ENCODE measurements at places on chromosomes 7 and 10.
A peak's percentile ranks its signal among the peaks of the same experiment; 100 is the strongest.

GRCh38 chr7:50092579-50093491 lies at the start of gene ZPBP:
ZPBP (minus strand) TSS chr7:50093246; CDS start chr7:50093194, 52 bp downstream.
- no peak for DNase-seq

- no peak for DNase-seq
Measured at GRCh38 chr10:81570878-81571794, 303.9 kb upstream of the NRG3 start.

DNA sequence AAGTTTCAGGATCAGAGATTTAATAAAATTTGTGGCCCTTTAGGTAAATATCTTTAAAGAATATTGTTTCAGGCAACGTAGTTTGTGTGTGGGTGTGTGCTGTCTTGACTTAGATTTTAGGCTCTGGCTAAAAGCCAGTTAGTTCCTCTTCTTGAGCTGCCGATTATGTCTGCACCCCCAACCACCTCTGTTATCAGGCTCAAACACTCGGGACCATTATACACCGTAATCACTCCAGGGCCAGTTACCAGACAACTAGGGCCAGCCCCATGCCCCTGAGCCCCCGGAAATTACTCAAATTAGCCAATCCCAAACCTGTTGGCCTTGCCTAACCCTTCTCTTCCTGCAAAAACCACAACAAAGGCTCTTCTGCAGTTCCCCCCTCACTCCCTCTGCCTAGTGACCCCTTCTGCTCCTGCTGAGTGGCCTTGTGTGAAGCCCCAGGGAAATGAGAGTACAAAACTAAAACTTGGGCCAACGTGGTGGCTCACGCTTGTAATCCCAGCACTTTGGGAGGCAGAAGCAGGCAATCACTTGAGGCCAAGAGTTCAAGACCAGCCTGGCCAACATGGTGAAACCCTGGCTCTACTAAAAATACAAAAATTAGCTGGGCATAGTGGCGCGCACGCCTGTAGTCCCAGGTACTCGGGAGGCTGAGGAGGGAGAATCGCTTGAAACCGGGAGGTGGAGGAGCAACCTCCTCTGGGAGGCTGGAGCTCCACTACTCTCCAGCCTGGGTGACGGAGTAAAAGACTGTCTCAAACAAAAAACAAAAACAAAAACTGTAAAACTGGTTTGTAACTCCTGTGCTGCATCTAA lies 9.2 kb upstream of the HNRNPF start:
- peak; percentile 29 for DNase-seq

GRCh38 chr7:140655511-140656408 lies 15.1 kb upstream of the DENND2A start:
- DNase-seq: no peak

- DNase-seq: no peak
Measured at GRCh38 chr7:91465595-91466061, 201.4 kb downstream of the FZD1 start.

GRCh38 chr7:151867912-151868311 lies 9.0 kb downstream of the PRKAG2 start:
- DNase-seq: no peak

DNA sequence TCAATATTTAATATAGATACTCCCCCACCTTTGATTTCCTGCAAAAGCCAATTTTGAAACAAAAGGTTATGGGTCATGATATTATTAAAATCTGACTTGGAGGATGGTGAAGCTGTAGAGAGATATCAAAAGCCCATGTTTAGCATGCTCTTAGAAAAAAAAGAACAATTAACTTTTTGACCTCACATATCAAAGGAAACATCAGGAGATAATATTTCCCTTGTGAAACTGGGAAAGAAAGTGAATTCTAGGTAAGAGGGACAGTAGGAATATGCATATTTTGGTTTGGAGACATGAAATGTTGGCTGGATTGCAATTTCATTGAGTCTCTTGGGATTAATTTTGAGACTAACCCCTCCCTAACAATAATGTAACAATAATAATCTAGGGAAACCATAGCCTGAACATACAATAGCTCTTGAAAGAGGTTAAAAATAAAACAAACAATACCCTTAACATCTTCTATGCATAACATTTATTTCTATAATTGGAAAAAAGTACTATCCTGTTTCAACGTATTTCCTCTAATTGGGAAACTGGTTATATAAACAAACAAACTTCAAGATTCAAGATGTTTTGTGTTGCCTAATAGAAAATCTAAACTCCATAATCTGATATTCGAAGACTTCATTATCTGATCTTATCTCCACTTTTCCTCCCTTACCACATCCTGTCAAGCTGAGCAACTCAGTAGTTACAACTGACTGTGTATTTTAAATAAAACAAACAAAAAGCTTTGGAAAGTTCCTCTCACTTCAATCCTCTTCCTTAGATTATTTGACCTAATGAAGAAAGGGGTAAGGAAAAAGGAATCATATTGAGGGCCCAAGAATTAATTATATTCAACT lies 14.8 kb downstream of the TMEM26 start:
- DNase-seq: no peak

DNA sequence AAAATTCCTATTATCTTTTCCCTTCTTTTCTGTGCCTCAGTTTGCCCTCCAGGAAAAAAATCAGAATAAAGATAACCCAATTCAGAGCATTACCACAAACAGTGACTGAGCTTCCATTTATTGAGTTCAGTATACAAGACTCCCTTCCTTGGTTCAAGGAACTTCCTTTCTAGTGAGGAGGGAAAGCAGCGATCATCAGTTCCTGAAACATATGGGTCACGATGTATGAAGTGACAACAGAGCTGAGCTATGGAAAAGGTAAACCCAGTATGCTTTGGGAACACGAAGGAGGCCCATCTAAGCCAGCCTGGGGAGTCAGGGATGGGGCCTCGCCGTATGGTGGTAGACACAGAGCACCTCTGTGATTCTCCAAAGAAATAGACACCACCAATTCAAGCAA lies 15.8 kb downstream of the C10orf71 start:
- DNase-seq: no peak

- DNase-seq: no peak
Measured at GRCh38 chr10:108439397-108439796, 1274.9 kb upstream of the SORCS1 start.

GRCh38 chr10:112966194-112966855 lies 16.3 kb downstream of the TCF7L2 start:
- DNase-seq: no peak

DNA sequence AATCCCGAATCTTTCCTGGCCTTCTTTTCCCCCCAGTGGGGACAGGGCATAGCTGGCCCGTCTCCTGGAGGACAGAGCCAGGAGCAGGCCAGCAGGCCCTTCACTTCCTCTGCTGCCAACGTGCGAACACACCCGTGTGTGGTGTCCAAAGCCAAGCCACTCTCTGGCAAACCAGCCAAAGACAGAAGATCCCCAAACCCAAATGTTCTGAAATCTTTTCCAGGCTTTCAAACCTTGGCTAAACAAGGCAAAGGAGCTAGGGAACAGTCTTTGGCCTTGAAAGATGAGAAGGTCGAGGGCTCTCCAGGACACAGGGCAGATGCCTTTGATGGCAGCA lies 63.0 kb downstream of the PROSER2 start:
- no peak for DNase-seq

GRCh38 chr10:79260811-79261740 lies 86.2 kb upstream of the PPIF start:
- DNase-seq: no peak

GRCh38 chr7:159318682-159319351 lies 174.2 kb upstream of the VIPR2 start:
- no peak for DNase-seq

GRCh38 chr10:89707372-89707771 lies 6.0 kb downstream of the KIF20B start:
- no peak for DNase-seq

GRCh38 chr7:134788191-134788590 lies 8.8 kb downstream of the CALD1 start:
- DNase-seq: no peak

DNA sequence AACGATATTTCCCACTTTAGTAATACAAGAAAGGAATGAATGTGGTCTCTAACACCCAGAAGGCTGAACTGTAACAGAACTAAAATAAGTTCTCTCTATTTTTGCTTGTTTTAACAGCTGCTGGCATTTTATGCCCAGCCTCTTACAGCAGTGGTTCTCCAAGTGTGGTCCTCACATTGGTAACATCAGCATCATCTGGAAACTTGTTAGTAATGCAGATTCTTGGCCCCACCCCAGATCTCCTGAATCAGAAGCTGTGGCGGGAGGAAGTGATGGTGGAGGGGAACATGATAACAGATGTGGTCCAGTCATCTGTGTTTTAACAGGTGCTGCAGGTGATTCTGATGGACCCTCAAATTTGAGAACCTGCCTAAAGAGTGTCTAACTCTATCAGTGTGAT lies 170.1 kb downstream of the TMEM26 start:
- DNase-seq: no peak

DNA sequence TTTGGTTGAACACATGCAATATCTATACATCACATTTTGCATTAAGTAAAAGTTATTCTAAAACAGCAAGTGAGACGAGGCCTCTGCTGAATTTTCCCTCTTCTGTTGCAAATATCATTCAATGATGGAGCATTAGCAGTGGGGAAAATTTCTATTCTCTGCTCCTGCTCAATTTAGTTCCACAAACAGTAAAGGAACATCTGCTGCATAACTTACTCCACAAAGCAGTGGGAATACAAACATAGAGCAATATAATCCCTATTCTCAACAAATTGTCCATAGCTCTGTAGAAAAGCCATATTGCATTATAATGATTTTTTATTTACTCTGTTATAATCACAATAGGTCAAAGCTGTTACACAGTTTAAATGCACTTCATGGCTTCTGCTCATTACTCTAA lies 5.9 kb downstream of the AGR3 start:
- DNase-seq: no peak

DNA sequence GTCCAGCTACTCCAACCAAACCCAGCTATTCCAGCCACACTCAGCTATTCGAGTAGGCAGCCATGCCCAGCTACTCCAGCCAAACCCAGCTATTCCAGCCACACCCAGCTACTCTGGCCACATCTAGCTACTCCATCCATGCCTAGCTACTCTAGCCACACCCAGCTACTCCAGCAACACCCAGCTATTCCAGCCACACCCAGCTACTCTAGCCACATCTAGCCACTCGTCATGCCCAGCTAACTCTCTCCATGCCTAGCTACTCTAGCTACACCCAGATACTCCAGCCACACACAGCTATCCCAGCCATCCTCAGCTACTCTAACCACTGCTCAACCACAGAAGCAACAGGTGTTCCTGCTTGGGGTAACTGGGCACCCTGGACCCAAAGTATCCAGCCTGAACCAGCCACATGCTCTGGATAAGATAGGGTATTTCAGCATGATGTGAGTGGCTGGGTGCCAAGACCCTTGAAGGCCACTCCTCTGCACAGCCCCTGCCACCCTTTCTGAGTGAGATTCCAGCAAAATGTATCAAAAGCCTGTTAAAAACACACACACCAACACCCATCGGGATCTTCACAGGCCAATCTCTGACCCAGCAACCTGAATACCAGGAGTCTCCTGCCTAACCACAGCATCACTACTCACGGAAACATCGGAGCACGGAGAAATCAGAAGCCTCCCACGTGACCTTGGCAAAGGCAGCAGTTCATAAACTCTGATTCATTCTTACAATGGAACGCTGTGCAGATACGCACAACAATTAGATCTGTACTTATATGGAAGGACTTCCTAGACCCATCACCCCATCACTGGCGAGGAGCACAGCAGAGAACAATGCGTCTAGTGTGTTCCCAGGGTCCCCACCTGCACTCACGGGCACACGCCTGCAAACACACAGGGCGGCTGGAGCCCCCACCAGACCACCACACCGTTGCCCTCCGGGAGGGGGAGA lies 51.8 kb upstream of the DNAAF5 start:
- DNase-seq: no peak

GRCh38 chr7:14073543-14073942 lies 84.1 kb upstream of the ETV1 start:
- DNase-seq: no peak

GRCh38 chr7:38863601-38864291 lies 45.2 kb downstream of the VPS41 start:
- no peak for DNase-seq

DNA sequence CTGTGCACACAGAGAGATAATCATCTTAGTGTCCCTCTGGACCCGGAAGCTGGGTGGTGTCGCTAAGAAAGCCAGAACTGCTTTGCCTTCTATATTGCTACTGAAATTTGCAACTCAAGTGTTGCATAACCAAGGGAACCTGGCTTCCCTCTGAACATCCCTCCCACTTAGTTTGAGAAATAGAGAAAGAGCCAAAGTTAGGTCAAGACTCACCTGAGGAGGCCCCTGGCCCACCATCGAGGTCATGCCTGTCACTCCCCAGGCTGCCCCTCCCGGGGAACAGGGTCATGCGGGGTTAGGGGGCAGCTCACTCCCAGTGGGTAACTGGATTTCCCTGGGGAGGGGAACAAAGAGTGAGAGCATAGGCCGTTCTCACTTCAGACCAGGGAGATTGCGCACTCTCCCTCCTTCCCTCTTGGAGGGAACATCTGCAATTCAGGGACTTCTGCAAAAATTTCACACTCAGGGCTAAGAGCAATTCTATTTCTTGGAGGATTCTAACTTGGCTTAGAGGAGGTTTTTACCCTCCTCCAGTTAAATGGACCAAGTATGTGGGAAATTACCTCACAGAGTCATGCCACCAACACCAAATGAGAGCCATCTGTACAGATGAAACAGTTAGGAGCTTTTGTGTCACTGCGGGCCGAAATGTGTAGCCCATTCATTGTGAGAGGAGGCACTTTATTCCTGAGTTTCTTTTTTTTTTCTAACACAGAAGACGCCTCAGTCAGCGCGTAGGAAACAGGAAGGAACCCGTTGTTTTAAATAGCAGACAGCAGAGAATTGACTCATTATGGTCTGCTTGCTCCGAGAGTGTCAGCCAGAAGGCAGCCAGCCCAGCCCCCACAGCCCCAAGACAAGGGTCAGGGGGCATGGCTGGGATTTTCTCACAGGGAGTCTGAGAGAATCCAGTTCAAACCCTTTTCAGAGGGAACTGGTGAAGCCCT lies 221.3 kb downstream of the ARHGAP12 start:
- DNase-seq: peak; percentile 11

DNA sequence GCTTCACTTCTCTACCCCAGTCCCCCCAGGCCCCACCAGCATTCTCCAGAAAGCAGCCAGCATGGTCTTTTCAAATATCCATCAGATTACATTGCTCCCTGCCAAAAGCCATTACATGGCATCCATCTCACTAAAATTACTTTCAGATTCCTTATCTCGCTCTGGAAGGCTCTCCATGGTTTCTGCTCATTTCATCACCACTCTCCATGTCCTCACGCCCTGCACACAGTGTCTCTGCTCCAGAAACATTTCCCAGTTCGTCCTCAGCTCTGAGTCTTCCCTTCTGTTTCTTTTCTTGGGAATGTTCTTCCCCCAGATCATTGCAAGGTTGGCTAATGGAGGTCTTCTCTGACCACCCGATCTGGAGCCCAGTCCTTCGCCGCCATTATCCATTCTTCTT lies 499.1 kb downstream of the KCNMA1 start:
- DNase-seq: no peak

DNA sequence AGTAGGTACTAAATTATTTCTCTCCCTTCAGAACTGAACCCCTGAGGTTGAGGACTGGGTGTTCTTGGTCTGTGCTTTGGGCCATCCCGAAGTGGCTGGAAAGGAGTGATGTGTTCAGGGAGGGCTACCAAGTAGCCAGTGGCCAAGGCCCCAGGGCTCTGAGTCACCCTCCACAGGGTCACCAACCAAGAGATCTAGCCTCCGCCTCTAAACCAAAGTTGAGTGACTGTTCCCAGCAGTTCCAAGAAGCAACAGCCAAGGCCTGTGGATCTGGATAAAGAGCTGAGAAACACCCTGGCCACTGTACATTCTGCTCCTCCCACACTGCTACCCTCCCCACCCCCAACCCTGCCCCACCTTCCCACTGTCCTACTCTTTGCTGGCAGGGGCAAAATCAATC lies 35.5 kb upstream of the KCNMA1 start:
- no peak for DNase-seq
